GM04503 (cell line): ENCODE measurements at places on chromosomes 4 and X.
A peak's percentile ranks its signal among the peaks of the same experiment; 100 is the strongest.

- no peak for DNase-seq
These were observed 21.7 kb upstream of the GPM6A start for GRCh38 chr4:175833574-175834311.

GRCh38 chr4:165635951-165636350 is 237.1 kb upstream of the TLL1 start:
- no peak for DNase-seq

DNA sequence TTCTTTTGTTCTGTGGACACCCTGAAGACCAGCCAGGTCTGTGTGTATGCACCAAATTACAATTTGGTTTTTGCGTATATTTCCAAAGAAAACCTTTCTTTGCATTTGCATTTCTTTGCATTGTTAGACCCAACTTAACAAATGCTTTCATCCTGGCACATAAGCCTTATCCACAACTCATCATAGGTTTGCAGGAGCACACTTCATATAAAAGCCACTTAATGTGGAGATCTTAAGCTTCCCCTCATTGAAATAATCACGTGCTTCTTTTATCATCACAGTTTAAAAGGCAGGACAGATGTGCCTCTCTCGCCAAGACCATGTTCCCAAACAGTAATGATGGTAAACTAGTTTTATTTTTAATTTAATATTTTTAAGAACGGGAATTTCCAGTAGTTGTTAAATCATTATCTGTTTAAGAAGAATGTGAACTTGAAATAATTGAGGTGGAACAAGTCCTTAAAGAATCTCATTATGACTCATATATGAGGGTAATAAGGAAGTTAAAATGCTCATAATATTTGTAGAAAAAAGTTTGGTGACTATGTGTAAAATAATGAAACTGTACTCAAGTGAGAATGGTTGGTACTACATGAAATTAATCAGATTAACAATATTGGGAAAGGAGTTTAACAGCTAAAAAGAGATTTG is 65.5 kb downstream of the GLRA3 start:
- no peak for DNase-seq

DNA sequence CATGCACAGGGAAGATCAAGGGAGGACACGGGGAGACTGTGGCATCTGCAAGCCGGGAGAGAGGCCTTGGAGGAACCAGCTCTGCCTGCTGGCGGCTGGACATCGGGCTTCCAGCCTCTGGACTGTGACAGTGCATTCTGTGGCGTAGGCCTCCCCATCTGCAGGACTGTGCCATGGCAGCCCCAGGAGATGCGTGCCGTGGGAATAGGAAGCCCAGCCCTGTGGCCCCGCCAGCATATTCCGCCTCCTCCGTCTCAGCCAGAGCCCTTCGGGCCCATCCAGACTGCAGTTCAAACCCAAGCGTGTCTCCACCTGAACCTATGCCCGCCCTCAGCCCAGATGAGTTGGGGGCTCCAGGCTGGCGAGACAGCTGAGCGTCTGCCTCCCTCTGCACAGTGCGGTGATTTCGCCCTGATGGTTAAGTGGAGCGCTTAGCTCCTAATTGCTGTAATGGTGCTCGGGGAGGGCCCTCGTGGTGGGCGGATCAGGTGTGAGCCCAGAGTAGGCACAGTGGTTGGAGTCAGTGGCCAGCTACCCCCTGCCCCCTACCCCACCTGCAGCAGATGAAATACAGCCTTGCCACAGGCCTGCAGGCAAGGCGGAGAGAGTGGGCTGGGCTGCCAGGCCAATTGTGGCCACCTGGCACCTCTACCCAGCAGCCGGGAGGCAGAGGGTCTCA is 133.9 kb downstream of the HMX1 start:
- DNase-seq, result no peak

DNA sequence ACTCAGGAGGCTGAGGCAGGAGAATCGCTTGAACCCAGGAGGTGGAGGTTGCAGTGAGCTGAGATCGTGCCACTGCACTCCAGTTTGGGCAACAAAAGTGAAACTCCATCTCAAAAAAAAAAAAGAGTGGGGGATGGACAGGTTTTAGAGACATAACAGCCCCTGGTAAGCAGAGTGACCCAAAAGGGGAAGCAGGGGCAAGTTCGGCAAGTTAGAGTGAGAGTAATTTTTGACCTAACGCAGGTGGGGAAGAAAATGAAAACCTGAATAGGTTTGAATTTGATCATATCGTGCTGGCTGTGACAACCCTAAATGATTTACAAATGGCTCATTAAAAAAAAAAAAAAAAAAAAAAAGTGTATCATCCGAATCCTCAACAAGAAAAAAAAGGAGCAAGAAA is 25.7 kb upstream of the TMEM131L start:
- DNase-seq, result no peak

DNA sequence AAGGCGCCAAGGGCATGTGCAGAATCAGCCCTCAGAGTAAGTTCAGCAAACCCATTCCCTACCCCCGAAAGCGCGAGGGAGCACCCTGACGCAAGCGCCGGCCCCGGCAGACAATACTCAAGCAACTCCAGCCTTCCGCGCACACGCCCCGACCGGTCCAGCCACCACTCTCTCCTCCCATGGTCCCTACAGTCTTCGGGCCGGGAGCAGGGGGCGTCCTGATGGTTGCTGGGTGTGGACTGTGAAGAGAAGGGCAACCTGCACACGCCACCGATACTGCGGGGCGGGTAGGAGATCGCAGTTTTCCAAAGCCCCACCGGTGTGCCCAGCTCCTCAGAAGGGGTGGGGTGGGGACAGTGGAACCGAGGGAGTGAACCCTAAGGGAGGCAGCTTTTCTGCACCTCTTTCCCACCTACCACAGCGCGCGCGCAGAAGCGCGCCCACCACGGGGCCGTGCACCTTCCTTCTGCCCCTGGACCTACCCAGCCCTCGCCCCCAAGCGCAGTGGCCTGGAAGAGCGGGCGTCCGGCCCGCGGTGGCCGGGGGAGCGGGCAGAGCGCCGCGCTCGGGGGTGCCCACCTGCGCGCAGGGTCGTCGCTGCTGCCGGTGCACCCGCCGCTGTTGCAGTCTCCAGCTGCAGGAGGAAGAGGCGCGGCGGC is 650.2 kb upstream of the DIPK2B start:
- no peak for DNase-seq

DNA sequence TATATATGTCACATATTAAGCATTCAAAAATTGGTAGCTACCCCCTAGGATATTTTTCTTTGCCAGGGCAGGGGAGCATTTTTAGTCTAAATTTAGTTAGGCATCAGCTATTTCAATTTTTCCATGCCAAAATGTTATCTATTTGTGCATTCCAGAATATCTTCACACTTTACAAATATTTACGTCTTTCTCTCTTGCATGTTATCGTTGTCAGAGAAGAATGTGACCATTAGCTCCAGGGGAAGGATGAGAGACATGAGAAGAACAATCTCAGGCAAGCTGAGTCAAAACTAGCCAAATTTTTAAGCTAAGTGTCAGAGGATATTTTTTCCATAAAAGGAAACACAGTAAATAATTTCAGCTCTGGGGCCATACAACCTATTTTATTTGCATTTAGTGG is 885.0 kb upstream of the EPHA5 start:
- DNase-seq, result no peak

DNA sequence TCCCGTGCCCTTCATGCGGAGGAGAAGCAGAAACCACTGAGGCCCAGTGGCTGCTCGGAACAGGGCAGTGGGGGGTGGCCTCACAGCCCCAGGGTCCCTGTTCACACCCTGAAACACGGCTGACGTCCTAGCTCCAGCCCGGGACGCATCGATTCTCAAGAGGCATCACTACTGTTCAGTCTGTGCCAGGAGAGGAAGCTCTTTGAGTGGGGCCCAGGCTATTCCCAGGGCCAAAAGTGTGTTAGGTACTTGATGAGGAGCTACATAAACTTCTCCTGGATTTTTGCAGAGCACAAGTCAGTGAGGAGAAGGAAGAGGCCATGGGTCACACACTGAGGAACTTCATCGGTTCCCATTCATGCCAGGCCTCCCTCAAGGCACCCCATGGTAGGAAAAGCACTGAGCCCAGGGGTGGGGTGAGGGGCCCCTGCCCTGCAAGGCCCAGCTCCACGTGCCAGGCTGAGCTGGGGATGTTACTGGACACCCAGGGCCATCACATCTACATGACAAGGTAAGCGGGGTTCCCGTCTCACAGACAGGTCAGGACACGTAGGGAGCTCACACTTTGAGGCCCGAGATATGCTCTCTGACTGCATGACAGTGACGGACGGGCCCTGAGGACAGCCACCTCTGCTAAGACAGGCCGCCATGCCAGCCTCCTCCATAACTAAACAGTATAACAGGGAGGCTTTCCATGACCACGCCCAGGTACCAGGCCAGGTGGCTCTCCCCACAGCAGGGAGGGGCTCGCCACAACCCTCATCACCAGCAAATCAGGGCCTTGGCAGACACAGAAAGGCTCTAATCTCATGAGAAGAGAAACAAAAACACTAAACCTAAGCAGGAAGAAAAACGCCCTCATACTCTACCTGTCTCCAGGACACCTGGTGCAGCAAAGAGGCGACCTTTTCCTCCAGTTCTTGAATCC is 12.4 kb downstream of the TNIP2 start:
- DNase-seq, result no peak

- DNase-seq, result no peak
These were observed 423 bp downstream of the CRMP1 start for GRCh38 chr4:5892323-5893003.

DNA sequence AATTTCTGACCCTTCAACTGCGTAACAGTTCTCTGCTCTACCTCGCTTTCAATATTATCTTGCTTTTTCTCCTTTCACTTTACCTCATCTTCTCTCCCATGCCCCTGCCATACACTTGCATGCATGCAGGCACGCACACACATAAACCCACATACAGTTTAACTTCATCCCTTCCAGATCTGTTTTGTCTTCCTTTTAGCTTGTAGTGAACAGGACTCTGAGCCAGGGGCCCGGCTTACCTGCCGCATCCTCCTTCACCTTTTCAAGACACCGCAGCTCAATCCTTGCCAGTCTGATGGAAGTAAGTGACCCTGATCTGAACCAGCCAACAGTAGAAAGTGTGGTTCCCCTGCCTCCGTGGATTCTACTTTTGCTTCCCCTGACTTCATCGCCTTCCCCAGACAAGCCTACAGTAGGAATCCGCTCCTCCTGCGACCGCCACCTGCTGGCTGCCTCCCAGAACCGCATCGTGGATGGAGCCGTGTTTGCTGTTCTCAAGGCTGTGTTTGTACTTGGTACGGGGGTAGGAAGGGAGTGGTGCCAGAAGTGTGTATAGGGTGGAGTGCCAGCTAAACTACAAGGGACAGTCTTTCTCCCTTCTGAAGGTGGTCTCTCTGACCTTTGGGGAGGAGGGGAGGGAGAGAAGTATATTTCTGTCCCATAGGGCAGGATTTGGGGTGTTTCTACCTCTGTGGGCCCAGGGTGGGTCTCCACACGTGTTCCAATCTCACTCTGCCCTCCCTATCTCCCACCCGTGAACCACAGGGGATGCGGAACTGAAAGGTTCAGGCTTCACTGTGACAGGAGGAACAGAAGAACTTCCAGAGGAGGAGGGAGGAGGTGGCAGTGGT is 10.7 kb downstream of the MED12 start:
- DNase-seq, result no peak

- DNase-seq, result no peak
These were observed 47.0 kb downstream of the COQ2 start for GRCh38 chr4:83237591-83237990.

DNA sequence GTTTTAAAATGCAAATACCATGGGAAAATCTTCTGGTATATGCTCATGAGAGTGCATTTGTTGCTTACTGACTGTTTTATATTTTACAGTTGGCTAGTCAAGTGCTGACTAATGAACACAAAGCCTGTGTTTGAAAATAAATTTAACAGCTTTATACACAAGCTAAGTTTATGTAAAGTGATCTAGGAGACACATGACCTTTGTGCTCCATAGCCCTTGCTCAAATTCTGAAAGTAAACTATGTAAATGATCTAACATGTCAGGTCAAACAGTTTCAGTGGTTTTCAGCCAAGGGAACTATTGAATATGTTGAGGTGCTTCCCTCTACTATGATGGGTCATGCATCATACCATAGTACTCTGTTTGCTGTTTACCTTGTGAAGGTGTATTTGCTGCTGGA is 36.7 kb downstream of the DIAPH2 start:
- DNase-seq, result no peak

DNA sequence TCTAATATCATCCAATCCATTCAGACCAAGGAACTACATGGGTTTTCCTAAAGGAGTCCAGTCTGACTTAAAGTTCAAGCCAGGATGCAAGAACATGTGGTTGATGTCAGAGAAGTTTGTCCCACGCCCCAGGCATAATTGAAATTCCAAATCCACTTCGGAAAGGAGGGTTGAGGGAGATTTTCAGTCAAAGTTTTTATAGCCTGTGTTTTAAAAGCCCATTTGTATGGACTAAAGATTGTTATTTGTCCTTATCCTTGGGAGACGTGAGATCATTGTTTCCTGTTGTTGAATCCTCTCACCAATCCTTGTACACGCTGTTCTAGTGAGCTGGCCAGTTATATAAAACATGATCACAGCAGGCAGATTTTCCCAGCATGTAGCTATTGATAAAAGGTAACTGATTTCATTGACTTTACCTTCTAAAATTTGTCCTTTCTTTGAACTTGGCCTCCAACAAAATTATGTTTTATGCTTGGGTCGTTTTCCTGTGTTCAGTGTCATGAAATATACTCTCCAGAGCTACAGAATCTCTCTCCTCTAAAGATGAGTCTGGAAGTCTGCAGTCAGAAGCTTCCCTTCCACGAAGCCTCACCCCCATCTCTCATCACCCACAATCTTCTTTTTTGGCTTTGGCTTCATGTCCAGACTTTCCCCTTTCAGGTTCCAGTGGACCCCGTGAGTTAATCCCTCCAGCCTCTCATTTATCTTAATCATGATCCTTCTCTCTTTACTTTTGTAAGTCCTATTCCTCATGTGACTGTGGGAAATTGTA is 92.9 kb downstream of the ATP10D start:
- DNase-seq, result peak; percentile 12

DNA sequence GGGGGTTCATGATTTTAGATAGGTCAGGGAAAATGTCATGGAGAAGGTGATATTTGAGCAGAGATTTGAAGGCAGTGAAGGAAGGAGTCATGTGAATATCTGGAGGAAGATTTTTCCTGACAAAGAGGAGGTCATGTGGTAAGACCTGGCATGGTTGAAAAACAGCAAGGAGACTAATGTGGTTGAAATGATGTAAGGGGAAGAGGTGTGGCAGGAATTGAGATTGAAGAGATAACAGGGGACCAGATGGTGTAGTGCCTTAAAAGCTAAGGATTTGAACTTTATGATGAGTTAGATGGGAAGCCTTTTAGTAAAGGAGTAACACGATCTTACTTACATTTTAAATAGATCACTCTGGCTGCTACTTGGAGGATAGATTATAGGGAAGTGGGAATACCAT is 210.9 kb downstream of the RTL9 start:
- DNase-seq, result no peak

- no peak for DNase-seq
These were observed 76.2 kb downstream of the UNC5C start for GRCh38 chr4:95472534-95472933.

DNA sequence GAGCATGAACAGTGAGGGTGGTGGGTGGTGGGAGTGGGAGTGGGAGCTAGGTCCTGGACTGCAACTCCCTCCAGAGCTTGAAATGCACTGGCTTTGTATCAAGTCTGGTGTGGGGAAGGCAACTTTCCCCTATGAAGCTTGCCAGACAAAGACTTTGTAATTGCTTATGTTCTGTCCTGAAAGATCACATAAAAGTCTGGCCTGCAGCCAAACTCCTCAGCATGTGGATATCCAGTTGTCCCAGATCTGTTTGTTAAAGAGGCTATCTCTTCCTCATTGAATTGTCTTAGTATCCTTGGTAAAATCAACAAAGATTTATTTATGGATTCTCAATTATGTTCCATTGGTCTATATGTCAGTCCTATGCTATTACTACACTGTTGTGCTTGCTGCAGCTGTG is 607.9 kb downstream of the GLUD2 start:
- no peak for DNase-seq

- no peak for DNase-seq
These were observed 25.9 kb downstream of the EIF2S3 start for GRCh38 chrX:24080704-24081103.

GRCh38 chr4:100547541-100548199 is 29.8 kb upstream of the EMCN start:
- DNase-seq, result no peak
